ENCODE measurements at places on chromosomes 16 and 17.

DNA sequence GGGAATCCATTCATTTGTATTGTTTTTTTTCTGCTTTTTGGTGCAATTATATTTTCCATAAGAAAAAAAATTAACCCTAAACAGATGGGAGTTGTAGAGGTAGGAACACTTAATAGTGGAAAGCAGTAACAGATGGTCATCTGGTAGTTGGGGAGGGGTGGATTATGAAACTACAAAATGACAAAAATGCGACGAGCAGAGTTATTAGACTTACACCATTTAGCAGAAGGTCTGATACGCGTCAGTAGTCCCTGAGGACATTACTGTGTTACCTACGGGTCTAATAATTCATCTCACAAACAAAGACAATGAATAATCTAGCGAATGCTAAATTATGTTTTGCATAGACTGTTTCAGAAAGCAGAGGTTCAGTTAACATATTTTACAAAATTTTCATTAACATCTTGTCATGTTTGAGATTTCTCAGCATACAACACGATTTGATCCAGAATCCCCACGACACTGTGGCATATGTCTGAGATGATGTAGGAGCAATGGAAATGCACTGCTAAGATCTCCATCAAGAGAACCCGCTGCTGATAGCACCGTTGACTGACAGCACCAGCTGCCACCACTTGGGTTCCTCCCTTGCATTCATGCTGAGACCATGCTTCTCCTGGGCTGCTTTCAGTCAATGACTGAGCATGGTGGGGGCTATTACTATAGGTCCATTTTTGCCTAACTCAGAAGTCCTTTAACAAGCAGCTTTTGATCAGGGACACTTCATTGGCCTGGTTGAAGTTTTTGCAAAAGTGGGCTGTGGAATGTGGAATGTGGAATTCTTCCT, 182.2 kb upstream of the CPHXL start:
- DNase-seq = no peak

- DNase-seq = no peak
Measured at GRCh38 chr17:77948690-77949114, 9.8 kb upstream of the TNRC6C start.

- DNase-seq = no peak
Measured at GRCh38 chr16:65600046-65600445, 478.2 kb upstream of the CDH11 start.

DNA sequence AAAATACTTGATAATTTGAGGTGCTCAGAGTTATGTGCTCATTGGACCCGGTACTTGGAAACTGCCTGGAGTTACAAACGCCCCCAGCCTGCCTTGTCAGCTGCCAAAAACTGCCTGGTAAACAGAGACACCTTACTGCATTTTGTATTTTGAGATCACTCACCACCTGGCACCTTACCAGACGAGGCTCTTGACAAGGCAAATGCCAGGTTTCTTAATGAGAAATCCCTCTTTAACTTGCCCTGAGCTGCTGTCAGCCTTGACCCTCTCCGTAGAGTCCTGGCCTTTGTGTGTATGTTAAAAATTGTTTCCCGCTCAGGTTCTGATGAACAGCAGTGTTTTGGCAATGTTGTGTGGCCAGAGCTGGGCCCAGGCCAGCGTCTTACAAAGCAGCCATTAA, 28.8 kb downstream of the SYT17 start:
- no peak for DNase-seq

- no peak for DNase-seq
Measured at GRCh38 chr16:85888405-85889331, 10.3 kb upstream of the IRF8 start.

Data from activated CD8-positive, alpha-beta memory T cell treated with anti-CD3 and anti-CD28 coated beads for 4 hours (primary cell).